ENCODE measurements at places on chromosomes 2 and 18.

- no peaks in the 10 kb centered on the region for H3K27me3 ChIP-seq
- H3K27ac ChIP-seq = no peak overlapping the region
- H3K4me1 ChIP-seq = no peaks in the 10 kb centered on the region
- DNase-seq = no peak
Observed at GRCh38 chr2:57432528-57432927, 614.1 kb upstream of the VRK2 start.

- no peak overlapping the region for H3K27ac ChIP-seq
- no peaks in the 10 kb centered on the region for H3K4me1 ChIP-seq
- peaks cover 71% of the 10 kb centered on the region for H3K36me3 ChIP-seq
- no peak for DNase-seq
- H3K27me3 ChIP-seq = no peaks in the 10 kb centered on the region
- no peak overlapping the region for H3K4me3 ChIP-seq
Observed at GRCh38 chr18:11883153-11883552, 25.0 kb downstream of the MPPE1 start.

DNA sequence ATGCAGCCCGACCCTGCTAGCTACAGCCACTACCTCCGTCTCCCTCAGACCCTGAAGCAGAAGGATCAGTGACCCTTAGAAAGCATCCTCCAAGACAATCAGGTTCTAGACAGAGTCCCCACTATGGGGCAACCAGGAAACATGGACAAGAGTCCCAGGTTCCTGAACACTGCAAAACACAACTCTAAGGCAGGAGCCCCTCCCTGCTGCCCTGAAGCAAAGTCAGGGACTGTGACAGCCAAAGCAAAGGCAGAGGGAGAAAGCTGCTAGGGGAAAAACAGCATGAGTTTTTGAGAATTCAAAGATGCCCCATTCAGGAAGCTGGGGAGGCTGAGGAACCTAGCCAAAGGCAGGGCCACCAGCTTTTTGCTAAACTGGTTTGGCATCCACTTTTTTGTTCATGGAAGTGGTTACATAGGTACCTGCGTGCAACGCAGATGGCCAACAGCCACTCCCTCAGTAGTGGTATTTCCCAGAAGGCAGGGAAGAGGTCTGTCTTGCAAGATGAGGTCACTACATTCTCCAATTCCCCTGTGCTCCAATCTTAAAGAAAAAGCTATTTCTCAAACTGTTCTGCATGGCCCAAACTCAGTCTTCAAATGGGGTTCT lies 33.2 kb downstream of the MYO5B start:
- no peak overlapping the region for H3K4me3 ChIP-seq
- H3K4me1 ChIP-seq = no peaks in the 10 kb centered on the region
- no peaks in the 10 kb centered on the region for H3K27me3 ChIP-seq
- H3K27ac ChIP-seq = no peak overlapping the region
- DNase-seq = no peak

GRCh38 chr18:12518832-12519531 lies 111.3 kb downstream of the PRELID3A start:
- no peaks in the 10 kb centered on the region for H3K27me3 ChIP-seq
- H3K27ac ChIP-seq = no peak overlapping the region
- H3K36me3 ChIP-seq = no peaks in the 10 kb centered on the region
- H3K4me3 ChIP-seq = no peak overlapping the region
- peaks cover 20% of the 10 kb centered on the region for H3K4me1 ChIP-seq
- no peak for DNase-seq

DNA sequence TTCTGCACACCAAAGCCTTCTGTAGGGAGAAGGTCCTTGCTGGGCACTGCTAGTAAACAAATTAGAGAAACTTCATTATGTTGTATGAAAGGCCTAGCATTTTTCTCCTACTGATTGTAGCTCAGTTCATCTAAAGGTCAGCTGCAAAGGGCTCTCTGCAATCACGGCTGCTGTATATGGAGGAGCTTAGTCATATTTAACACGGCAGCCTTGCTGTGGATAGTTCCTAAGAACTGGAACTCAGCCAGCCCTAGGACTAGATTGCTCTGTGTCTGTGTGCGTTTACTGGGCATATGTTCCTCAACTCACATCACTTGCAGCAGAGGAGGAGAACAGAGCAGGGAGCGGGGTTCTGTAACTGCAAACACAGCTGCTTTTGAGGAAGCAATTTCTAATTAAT lies 1103.9 kb upstream of the KLHL29 start:
- H3K36me3 ChIP-seq = no peaks in the 10 kb centered on the region
- no peak overlapping the region for H3K27ac ChIP-seq
- H3K27me3 ChIP-seq = no peaks in the 10 kb centered on the region
- no peak for DNase-seq

DNA sequence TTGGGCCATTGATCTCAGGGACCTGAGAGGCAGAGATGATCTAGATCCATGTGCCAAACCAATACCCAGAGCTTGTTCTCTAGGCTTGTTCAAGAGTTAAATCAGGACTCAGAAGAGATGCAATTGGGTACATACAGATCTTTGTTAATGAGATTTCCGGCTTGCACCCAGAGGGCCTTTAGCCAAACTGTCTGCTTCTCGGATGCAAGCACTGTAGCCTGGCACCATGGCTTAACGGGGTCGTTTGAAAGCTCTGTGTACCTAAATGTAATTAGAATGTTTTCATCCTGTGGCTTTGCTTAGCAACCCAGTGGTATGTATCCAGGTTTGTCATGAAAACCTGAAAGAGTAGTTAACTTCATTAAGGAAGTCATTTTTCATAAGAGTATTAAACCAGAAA lies 94.2 kb downstream of the TPGS2 start:
- no peak overlapping the region for H3K4me3 ChIP-seq
- H3K27me3 ChIP-seq = no peaks in the 10 kb centered on the region
- no peak for DNase-seq
- no peak overlapping the region for H3K27ac ChIP-seq
- H3K36me3 ChIP-seq = peaks cover 31% of the 10 kb centered on the region

GRCh38 chr2:218400167-218400929 lies 680 bp downstream of the CTDSP1 start:
- H3K27me3 ChIP-seq = peaks cover 22% of the 10 kb centered on the region
- H3K4me3 ChIP-seq = peak overlapping the region; percentile 91
- H3K4me1 ChIP-seq = peaks cover 31% of the 10 kb centered on the region
- peaks cover 40% of the 10 kb centered on the region for H3K36me3 ChIP-seq

DNA sequence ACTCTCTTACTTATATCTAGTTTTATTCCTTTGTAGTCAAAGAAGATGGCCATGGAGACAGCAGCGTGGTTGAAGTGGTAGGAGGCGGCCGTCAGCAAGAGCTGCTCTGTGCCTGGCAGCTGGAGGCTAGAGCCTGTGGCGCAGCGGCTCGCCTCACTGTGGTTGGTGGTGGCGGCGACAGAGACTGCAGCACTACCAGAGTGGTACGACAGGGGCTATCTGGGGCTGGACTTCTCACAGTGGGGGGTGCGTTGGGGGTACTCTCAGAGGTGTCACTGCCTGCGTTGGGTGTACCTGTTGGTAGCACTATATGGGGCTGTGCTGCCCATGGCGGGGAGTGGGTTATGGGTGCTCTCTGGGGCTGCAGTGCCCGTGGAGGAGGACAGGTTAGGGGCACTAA lies 8.5 kb upstream of the ANKRD62 start:
- H3K4me3 ChIP-seq = no peak overlapping the region
- H3K27me3 ChIP-seq = peaks cover 9% of the 10 kb centered on the region
- no peaks in the 10 kb centered on the region for H3K36me3 ChIP-seq
- H3K27ac ChIP-seq = no peak overlapping the region
- DNase-seq = no peak

DNA sequence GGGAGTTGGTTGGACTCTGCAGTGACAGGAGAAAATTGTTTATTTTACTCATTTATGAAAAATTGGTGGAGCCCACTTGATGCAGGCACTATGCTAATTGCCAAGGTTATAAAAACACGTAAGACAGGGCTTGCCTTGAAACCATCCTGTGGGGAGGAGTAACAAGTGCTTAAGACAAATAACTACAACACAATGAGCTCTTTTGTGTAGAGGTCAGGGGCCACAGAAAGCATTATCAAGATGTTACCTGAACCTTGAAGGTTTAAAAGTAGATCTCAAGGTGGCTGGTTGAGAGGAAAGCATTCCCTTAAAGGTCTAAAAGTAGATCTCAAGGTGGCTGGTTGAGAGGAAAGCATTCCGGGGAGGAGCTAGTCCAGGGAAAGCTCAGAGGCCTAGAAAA lies 381.8 kb upstream of the POU3F3 start:
- DNase-seq = no peak
- no peak overlapping the region for H3K4me3 ChIP-seq
- H3K27me3 ChIP-seq = no peaks in the 10 kb centered on the region
- H3K27ac ChIP-seq = no peak overlapping the region
- H3K4me1 ChIP-seq = peaks cover 15% of the 10 kb centered on the region

DNA sequence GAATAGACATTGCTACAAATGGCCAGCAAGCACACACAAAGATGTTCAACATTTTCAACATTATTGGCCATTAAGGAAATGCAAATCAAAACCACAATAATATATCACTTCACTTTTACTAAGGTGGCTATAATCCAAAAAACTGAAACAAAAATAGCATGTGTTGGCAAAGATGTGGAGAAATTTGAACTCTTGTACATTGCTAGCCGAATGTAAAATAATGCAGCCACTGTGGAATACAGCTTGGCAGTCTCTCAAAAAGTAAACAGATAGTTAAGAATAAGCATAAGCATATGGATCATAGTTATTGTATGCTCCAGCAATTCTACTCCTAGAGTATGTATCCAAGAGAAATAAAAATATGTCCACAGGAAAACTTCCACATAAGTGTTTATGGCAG lies 192.5 kb downstream of the EN1 start:
- no peaks in the 10 kb centered on the region for H3K27me3 ChIP-seq
- no peak overlapping the region for H3K27ac ChIP-seq
- no peaks in the 10 kb centered on the region for H3K36me3 ChIP-seq
- no peaks in the 10 kb centered on the region for H3K4me1 ChIP-seq

DNA sequence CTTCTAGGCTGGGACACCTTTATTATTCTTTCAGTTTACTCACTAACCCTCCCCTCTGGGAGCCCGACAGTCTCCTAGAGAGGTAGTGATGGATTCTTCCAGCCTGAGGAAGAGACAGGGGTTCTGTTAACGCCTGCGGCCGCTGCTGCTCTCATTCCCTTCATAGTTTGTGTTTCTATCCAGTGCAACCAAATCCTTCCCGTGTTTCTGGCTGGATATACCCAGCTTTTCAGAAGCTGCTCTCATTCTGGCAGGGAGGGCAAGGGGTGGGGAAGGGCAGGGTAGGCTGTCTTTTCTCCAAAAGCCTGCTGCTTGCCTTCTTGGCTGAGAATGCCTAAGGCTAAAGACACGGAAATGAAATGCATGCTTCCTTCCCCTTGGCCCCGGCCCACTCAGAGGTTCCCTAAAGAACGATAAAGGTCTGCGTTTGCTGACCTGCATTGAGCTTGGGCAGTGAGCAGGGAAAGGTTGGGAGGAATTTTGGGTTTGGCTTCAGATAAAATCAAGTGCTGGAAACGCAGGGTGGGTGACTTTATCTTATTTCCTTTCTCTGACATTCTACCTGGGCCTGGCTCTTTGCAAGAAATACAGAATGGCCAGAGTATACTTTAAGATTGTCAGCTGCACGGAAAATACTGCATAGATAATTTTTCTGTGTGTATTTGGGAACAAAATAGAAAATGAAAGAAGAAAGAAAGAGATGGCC lies 390.9 kb downstream of the NBAS start:
- H3K4me3 ChIP-seq = no peak overlapping the region
- H3K27me3 ChIP-seq = no peaks in the 10 kb centered on the region
- peaks cover 18% of the 10 kb centered on the region for H3K4me1 ChIP-seq
- DNase-seq = no peak
- H3K27ac ChIP-seq = peak overlapping the region; percentile 2
- no peaks in the 10 kb centered on the region for H3K36me3 ChIP-seq

DNA sequence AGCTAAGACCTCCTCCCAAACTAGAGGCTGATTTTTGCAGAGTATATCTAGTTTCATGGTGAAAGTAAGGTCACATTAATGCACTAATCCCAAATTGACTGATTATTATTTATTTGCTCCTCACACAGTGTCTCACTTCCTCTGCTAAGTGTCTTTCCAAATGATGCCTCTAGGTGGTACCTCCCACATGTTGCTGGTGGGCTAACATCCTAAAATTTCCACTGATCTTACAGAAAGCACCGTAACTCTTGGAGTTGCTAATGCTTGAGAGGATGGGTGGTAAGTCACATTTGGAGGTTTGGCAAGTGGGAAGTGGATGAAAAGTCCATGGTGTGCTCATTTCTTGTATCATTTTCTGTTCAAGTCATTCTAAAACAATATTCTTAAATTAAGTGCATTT lies 428.7 kb upstream of the GYPC start:
- no peak for DNase-seq
- no peak overlapping the region for H3K4me3 ChIP-seq
- no peaks in the 10 kb centered on the region for H3K27me3 ChIP-seq
- no peak overlapping the region for H3K27ac ChIP-seq
- H3K36me3 ChIP-seq = no peaks in the 10 kb centered on the region
- no peaks in the 10 kb centered on the region for H3K4me1 ChIP-seq

- peak overlapping the region; percentile 48 for H3K4me3 ChIP-seq
- H3K4me1 ChIP-seq = no peaks in the 10 kb centered on the region
- no peak overlapping the region for H3K27ac ChIP-seq
- H3K27me3 ChIP-seq = no peaks in the 10 kb centered on the region
- DNase-seq = no peak
Observed at GRCh38 chr2:240713071-240713927, 21.6 kb downstream of the AQP12A start.

- H3K27ac ChIP-seq = no peak overlapping the region
- no peak for DNase-seq
- no peaks in the 10 kb centered on the region for H3K4me1 ChIP-seq
- H3K4me3 ChIP-seq = no peak overlapping the region
Observed at GRCh38 chr2:12856934-12857601, 140.3 kb downstream of the TRIB2 start.

GRCh38 chr2:138245310-138245709 lies 256.3 kb upstream of the SPOPL start:
- H3K4me3 ChIP-seq = no peak overlapping the region
- no peaks in the 10 kb centered on the region for H3K36me3 ChIP-seq
- DNase-seq = no peak
- no peaks in the 10 kb centered on the region for H3K27me3 ChIP-seq
- H3K4me1 ChIP-seq = no peaks in the 10 kb centered on the region

Measured in neuronal stem cell (in vitro differentiated cells).